ENCODE measurements at places on chromosomes 2 and 18. TPM values are rescaled to one million over a fixed set of nuclear protein-coding genes. Genes with fewer than 3 reads are reported as not detected.

RAB1A gene
- total RNA-seq = 161 TPM

UGT1A5 gene
- not detected for total RNA-seq

MTIF2 gene
- total RNA-seq = 25.2 TPM

- no peak for DNase-seq
These were observed 32.4 kb upstream of the TMEM131 start for GRCh38 chr2:98028101-98028561.

GRCh38 chr2:65798641-65799040 lies 366.2 kb upstream of the SPRED2 start:
- DNase-seq = no peak

DNA sequence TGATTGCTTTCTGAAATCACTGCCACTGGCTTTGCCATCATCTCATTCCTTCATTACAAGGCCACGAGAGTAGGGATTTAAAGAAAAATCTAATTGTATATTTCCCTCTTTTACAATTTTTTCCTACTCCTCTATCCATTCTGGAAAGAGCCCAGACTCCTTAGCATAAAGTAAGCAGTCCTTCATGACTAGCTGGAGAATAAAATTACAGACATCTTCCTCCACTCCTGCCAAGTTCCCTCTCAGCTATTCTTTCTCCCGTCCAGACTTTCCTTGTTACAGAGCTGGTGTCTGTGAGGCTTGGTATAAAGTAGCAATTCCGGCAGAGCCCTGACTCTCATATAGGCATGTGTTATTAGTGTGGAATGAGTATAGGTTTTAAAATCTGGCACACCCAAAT lies 806.8 kb downstream of the PLCL1 start:
- no peak for DNase-seq

DNA sequence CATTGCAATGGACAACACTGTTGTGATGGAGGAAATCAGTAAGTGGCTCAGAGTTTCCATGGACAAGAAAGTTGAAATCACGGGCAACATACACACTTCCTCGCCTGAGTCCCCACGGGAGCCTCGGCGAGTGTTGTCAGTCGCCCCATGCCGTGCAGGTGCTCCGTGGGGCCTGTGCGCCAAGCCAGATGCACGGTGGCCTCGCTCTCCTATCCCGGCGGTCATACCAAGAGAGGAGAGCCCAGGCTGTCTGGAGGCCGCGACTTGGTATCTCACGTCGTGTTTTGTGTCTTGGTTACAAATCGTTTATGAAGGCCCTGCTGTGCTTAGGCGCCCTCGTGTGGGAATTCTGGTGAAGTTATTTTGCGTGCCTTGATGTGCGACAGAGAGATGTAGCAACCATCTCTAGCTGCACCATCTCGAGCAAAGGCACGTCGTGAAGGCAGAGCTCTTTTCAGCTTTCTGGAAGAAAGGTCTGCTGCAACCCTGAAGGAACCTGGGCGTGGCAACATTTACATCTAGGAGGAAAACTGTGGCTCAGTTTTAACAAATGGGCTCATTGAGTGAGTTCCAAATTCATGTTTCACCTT lies 21.8 kb downstream of the ATG4B start:
- peak; percentile 73 for DNase-seq

DNA sequence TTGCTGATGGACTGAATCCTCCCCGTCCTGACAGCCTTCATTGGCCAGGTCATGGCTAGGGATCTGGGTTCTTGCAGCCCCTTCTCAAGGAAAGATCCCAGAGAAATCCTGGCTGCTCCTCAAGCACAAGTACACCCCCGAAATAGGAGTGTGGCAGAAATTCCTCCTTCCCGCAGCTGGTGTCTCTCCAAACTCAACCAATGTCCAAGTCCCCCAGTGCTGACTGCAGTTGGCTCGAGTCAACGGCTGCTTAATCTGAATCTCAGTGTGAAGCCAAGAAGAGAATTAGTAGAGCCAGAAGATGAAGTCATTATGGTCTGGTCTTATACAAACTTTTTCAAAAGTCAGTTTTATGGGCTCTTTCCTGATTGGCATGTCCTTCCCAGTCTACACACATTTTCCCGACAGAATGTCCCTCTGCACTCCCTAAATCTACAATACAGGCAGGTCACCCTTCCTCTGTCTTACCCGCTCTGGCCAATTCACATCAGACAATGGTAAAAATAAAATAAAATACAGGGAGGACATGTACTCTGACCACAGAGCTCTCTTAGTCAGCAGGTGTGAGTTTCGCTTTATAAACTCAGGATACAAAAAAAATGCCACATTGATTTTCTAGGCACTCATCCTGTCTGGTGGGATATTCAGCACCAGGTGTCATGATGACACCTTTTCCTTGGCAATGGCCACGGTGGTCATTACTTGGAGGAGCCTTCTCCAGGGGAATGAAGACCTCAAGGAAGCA lies 76.9 kb upstream of the PAPOLG start:
- DNase-seq = no peak

GRCh38 chr2:63738019-63738418 lies 103.7 kb upstream of the UGP2 start:
- DNase-seq = no peak

All from glutamatergic neuron (in vitro differentiated cells).